ENCODE measurements at places on chromosomes 3 and 15.

DNA sequence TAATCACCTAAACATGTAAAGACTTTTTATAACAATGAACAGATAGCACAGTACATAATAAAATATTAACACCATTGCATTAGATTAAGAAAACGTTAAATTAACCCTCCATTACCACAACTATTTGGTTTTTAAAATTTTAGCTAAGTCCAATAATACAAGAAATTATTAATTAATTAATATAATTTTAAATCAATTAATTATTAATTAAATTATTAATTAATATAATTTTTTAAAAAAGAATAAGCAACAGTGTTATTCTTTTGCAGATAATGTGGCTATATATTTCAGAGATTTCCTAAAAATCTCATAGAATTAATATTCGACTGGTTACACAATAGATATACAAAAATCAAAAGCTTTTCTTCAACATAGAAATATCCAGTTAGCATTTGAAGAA lies 82.5 kb downstream of the ECT2 start:
- no peak for DNase-seq

DNA sequence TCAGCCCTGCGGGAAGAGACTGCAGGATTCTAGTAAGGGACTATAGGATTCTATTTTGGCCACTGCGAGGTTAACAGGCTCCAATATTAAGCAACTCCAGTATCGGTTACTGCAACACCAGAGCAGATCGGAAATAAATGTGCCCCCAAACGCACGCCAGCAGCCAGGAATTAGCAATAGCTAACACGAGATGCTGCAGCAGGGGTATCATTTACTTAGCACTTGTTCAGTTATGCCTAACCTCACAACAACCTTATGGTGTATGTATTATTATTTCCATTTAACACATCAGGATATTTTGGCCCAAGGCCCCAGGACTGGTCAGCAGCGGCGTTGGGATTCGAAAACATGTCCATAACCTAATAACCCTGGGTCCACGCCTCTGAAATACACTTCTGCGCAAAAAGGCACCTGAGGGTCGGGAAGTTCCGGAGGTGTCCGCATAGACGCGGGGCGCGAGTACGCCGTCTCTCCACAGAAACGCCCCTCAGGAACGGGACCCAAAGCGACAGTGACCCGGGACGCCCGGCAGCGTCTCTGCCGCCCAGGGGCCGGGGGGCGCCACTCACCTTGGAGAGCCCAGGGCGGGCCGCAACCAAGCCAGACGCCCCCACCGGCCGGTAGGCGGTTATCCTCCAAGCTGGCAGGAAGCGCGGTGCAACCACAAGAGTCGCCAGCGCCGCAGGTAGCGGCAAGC lies 681 bp downstream of the PIK3CB start:
- peak; percentile 84 for DNase-seq

DNA sequence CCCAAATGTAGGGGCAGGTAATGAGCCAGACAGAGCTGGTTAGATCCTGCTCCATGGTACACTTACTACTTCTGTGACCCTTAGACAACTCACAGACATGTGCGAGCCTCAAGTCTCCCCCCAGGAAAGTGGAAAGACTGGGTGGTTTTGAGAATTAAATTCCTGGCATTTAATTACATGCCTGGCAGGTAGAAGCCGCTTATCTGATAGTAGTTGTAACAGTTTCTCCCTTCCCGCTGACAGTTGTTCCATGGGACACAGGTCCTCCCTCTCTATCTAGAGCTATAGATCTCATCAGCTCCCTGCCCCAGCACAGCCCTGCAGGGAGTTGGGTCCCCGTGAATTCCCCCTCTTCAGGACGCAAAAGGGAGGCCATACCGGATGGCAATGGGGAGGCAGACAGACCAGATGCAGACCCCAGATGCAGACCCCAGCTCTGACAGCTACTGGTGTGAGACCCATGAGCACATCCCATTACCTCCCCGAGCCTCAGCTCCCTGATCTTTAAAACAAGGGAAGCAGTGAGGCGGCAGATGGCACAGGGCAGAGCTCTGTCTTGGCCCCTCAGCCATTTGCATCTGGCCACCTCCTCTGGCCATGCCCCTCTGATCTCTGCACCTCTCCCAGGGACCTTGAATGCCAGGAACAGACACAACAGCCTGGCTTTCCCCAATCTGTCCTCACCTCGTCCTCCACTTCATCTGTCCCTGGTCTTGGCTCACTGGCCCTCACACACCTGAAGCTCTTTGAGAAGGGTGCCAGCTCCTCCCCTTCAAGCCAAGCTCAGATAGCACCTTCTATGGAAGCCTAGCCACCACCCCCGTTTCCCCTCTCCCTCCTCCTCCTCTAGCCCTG lies 34.1 kb upstream of the NR2C2 start:
- DNase-seq, result no peak

DNA sequence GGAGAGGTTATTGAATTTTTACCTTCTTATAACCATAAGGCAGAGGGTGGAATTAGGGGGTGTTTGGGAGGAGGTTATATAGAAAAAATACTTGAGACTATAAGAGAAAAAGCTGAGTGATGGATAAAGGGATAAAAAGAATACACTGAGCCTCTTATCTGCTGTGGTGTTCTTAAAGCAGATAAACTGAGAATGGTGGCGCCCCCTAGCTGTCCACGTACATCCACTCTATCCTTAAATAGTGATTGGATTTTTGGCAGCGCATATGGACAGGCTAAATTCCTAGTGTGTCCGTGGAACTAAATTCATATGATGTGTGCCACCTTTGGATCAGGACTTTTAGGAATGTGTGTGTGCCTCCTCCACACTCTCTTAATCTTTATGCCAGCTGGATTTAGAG lies 121.1 kb downstream of the OXSM start:
- DNase-seq, result peak; percentile 57

DNA sequence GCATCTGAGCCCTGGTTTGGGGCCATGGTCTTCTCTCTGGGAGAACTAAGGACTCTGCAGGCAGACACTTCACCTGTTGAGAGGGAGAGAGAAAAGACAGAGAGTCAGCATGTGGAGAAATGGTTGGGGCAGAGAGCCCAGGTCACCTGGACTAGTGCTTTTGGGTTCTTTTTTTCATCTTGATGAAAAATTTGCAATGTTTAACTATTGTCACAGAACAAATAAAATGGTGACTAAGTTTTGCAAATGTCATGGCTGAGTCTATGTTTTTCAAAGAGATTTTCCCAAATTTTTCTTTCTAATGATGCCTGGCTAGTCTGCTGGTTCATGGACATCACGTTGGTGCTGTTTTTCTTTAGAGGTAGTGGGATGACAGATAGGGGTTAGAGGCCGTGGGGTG lies 17.8 kb downstream of the FAH start:
- DNase-seq, result no peak

GRCh38 chr15:79206940-79207339 lies 75.6 kb upstream of the ANKRD34C start:
- DNase-seq, result no peak

DNA sequence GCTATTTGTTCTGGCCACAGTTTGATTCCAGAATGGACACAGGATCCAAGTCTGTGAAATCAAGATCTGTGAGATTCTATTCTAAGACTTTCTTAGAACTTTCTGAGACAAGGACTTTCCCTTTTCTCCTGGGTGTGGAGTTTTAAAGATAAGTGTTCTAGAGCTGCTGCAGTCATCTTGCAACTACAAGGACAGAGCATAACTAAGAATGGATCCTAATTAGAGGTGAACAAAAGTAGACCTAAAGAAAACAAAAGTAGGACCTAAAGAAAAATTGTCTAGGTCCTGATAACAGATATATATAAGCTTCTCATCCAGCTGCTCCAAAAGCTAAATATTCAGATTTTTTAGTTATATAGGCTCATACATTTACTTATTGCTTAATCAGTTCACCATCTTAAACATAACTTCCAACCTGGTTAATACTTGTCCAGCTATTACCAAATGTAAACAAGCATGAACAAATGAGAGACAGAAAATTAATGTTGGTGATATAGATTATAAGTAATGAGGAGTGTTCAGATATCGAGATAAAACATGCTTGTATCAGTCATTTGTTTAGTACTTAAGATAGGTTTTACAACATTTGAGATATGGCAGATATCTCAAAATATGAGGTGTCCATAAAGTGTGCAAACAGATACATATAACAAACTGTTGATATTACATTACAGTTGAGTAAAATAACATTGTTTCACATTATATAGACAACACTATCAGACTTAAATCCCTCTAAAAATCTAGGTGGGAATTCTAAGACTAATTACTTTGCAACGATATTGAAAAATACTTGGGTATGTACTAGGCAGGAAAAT lies 75.1 kb downstream of the CD200 start:
- no peak for DNase-seq

DNA sequence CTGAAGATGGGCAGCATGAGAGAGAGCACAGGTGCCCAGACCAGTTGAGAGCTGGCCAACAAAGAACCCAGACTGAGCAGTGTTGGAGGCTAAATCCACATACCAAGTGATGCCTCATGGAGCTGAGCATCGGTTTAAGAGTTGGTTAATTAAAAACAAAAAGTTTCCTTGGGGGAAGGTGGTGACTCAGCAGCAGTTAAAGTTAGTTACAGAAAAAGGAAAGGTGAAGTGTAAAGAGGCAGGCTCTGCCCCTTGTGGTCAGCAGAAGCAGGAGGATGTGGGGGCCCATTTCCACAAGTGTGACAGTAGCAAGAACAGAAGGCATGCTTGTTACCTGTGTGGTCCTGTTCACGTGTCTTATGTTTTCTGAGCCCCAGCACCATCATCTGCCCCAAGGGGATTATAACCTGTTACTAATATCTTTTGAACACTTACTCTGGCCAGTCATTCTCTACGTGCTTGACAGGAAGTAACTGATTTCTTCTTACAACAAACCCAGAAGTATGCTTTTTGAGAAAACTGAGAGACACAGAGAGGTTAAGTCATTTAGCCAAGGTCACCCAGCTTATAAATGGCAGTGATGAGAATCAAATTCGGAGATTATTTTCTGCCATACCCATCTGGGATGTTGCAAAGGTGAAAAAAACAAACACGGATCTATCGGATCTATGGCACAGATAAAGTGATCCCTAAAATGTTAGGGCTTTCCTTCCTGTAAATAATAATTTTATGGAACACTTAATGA lies 91.0 kb downstream of the EPHB1 start:
- DNase-seq, result peak; percentile 6

- DNase-seq, result no peak
Observed at GRCh38 chr3:139332092-139332491, 11.7 kb upstream of the MRPS22 start.

GRCh38 chr15:50939911-50940310 lies 31.4 kb downstream of the AP4E1 start:
- no peak for DNase-seq

GRCh38 chr3:150059729-150060128 lies 89.0 kb upstream of the PFN2 start:
- no peak for DNase-seq

DNA sequence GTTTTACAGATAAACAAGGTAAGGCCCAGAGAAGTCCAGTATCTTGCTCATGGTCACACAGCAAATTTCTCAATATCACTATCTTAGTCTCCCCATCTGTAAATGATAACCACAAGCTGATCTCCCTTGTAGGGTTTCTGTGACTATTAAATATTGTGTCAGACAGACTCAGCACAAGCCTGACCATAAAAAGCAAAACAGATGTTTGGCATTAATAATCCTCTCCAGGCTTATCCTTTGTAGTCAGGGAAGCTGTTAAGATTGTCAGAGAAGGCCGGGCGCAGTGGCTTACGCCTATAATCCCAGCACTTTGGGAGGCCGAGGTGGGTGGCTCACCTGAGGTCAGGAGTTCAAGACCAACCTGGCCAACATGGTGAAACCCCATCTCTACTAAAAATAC lies 173.2 kb upstream of the PRICKLE2 start:
- no peak for DNase-seq

GRCh38 chr15:71632576-71633195 lies 177.7 kb upstream of the NR2E3 start:
- no peak for DNase-seq

GRCh38 chr3:152350139-152350538 lies 81.4 kb downstream of the MBNL1 start:
- DNase-seq, result no peak

- DNase-seq, result no peak
Observed at GRCh38 chr3:129531699-129532098, 3.3 kb downstream of the RHO start.

DNA sequence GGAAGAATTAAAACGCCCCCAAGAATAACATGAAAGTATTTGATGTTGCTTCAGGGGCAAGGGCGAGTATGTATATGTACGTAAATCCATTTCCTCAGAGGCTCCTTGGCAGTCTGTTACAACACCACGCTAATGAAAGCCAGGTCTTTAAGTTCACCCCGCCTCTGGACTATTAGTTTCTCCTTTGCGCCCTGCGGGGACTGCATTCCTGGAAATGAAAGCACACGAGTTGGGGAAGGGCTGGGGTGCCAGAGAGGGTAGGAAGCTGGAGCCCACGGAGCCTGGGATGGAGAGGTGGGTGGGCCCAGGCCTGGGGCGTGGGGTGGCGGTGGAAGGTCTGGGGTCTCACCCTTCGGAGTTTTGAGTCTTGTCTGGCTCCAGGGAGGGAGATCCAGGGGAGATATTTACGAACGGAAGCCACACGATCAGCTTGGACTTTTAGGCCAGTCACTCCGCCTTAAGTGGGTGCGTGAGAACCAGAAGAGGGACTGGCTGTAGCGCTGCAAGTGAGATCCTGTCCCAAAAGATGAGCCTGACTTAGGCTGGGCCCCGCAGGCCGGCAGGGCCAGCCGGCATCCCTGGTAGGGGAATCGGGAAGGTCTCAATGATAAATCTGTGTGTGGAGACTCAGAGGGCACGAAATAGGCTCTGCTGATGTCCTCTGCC lies 1.6 kb upstream of the PLCL2 start:
- no peak for DNase-seq

DNA sequence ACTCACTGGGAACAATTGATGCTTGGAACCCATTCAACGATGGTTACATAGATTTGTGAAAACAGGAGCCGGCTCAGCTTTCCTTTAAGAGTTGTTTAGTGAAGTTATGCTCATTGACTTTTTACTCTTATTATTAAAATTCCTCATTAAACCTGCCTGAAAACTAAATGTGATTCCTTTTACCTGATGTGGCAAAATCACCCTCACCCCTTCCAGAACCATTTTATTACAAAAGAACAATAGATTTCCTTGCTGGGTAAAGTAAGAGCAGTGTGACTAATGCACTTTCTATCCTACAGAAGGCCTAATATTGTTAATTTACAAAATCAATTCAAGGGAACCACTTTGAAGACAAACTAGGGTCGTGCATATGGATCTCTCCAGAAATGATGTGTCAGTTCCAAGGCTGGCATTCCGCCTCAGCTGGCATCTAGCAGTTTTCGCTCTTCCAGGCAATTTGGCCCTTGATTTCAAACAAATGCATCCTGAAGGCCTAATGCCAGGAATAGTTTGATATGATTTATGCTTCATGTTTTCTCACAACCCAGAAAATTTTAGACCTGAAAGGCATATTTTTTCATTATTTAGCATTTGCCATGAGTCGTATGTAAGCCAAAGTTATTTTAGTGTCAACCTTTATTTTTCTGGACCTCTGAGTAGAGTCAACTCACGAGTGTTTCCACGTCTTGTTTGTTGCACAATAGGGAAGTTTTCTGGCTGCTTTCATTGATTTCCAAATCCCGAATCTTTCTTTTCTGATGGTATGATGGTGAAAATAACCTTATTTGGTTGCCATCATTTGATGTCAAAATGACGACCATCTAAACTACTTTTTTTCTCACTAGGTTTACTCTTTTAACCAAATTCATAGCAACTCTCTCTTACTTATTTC lies 447.8 kb downstream of the MECOM start:
- DNase-seq, result no peak

All from NB4 (cell line).